ENCODE measurements at places on chromosomes 3 and 15. TPM values are rescaled to one million over a fixed set of nuclear protein-coding genes. Genes with fewer than 3 reads are reported as not detected.

The ARGFX gene
- not detected for polyA plus RNA-seq

The CAMK2N2 gene
- not detected for polyA plus RNA-seq

The CIP2A gene
- 16.1 TPM for polyA plus RNA-seq

The SEMA6D gene
- 77.6 TPM for polyA plus RNA-seq

The RASGRF1 gene
- not detected for polyA plus RNA-seq

The C2CD4A gene
- polyA plus RNA-seq: not detected

The CP gene
- polyA plus RNA-seq: not detected

The C3orf20 gene
- not detected for polyA plus RNA-seq

The MYZAP gene
- 175 TPM for polyA plus RNA-seq

The GOLGA8B gene
- polyA plus RNA-seq: 84.1 TPM
